Right hindlimb (tissue), 1 donor: ENCODE measurements at places on chromosomes 16 and 17.

DNA sequence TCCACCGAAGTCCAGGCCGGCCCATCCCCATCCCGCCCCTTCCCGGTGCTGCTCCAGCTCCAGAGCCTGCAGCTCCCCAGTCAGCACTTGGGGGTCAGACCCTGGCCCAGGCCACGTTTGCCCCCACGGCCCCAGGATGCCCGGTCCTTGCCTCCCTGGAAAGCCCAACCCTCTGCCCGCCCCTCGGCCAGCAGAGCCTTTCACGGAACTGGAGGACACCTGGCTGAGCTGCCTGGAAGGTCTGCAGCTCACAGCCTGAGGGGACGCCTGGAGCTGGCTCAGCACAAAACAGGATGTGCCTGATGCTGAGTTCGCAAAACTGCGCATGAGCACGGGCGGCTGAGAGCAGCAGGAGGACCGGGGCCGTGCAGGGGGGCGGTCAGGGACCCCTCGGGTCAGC, 29.7 kb upstream of the SSTR5 start:
- DNase-seq = peak; percentile 86

DNA sequence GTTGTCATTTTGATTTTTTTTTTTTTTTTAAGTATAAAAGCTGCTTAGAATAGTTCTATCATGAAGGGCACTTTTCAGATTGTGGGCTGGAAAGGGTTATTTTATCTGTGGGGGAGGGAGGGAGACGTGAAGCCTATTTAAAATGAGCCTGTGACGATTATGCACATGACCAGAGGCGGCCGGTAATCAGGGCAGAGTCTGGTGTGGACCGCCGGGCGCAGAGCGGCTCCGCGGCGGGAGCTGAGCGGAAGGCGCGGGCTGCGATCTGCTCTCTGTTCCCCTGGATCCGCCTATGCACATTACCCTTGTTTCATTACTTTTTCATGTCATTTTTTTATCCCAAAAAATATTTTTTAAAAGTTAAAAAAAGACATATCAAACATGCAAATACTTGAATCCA, 23.5 kb downstream of the TMC6 start:
- DNase-seq = peak; percentile 8

DNA sequence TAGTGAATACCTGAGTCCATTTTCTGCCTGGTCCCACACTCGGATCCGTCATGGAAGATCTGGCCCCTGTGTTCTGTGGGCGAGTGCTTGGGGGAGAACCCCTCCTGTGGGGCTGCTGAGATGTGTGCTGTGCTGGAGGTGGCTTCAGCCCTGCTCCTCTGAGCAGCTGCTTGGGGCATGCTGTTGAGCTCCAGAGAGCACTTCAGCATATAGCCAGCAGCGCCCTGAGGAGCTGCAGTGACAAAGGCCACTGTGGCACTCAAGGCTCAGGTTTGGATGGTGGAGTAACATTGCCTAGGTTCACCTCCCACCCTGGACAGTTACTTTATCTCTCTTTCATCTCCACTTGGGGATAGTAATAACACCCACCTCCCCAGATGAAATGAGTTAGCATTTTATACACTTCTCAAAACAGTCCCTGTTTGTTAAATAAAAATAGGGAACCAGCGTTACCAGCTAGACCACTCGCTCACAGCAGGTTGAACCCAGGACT, 75.3 kb downstream of the KSR1 start:
- no peak for DNase-seq

- DNase-seq = no peak
Observed at GRCh38 chr16:88628512-88628974, 9.8 kb upstream of the IL17C start.

- no peak for DNase-seq
Observed at GRCh38 chr17:59284317-59284716, 47.1 kb upstream of the YPEL2 start.
